Femur (tissue), 1 donor: ENCODE measurements at places on chromosomes 12 and 14.

DNA sequence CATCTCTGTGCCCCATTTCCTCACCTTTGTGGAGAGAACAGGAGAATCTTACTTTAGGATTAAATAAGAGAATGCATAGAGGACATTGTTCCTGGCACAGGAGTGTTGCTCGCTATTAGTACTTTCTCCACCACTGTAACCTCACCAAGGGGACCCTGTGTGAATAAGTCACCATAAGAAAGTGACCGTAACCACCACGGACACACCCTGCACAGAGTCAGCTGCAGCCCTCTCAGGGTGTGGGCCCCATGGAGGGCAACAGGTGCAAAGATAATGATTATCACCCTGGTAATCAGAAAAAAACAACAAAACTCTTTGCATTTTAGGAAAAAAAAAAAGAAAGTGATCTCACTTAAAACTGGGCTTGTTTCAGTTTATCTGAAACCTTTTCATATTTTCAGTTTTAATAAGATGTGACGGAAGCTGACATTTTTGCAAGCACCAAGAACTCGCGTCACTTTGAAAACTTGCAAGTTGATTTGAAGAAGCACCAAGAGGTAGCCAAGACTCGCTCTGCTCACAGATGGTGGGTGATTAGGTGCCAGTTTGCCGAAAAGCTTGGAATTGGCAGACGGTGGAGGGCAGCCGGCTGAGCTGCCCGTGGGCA is 87.0 kb upstream of the VRK1 start:
- no peak for DNase-seq

GRCh38 chr12:121968876-121969275 is 50.5 kb downstream of the CFAP251 start:
- DNase-seq, result no peak

GRCh38 chr14:75597149-75597548 is 18.7 kb downstream of the FLVCR2 start:
- no peak for DNase-seq

DNA sequence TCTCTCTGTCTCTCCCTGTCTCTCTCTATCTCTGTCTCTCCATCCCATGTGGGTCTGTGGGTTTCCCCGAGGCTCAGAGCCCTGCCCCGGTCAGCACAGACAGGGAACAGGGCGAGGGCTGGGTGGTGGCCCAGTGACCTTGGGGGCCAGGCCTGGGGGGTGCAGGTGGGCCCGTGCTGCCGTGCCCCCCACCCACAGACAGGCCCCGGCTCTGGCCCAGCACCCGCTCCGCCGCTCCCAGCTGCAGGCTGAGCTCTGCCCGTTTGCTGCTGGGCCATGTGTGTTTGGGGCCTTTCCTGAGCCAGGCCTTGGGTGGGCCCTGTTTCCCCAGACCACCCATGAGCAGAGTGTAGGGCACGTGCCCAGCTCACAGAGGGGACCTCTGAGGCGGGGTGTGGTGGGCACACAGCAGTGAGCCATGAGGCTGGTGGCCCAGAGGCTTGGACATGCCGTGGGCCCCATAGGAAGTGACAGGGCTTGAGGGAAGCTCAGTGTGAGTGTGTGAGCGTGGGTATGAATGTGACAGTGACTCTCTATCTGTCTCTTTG is 51.0 kb downstream of the TMEM121 start:
- DNase-seq, result no peak

- DNase-seq, result no peak
These were observed 198.6 kb downstream of the GXYLT1 start for GRCh38 chr12:41946106-41946505.

- DNase-seq, result no peak
These were observed 54.5 kb downstream of the PPP2R5C start for GRCh38 chr14:101815994-101816393.
